ENCODE measurements at places on chromosomes 13 and 19.

- no peak for DNase-seq
Observed at GRCh38 chr19:548886-549830, 5.3 kb downstream of the GZMM start.

- DNase-seq, result no peak
Observed at GRCh38 chr19:33634361-33635091, 12.8 kb downstream of the CHST8 start.

- DNase-seq, result no peak
Observed at GRCh38 chr13:74868049-74868448, 613.9 kb downstream of the TBC1D4 start.

- DNase-seq, result no peak
Observed at GRCh38 chr13:50322006-50322405, 306.8 kb downstream of the KCNRG start.

DNA sequence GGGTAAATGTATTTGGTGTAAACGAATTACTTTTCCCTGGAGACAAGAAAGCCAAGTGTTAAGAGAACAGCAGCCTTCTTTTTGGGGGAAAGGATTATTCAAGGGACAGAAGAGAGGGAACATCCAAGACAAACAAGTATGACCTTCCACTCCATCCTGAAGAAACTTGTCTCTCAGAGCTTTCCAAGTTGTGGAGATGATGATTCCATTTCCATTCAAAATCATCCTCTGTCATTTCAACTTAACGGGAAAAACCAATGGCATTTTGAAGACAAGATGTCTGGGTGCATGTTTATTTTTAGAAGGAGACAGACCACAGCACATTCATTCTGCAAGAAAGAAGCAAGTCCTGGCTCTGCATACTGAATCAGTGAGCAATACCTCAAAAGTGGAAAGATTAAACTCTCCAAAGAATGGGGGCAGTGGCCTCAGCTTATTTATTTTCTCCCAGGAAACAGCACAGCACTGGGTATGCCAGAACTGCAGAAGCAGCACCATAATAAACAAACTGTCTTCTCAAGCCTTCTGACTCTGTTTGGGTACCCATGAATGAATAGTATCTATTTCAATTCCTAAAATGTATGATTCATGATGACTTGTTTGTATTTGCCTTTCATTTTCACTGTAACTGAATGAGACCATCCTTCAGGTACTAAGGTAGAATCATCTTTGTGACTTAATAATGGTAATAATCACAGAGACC is 541.0 kb downstream of the RFC3 start:
- DNase-seq, result no peak

GRCh38 chr13:46831588-46832194 is 34.7 kb upstream of the ESD start:
- DNase-seq, result peak; percentile 6

- DNase-seq, result no peak
Observed at GRCh38 chr13:69194130-69194529, 913.5 kb upstream of the ATXN8OS start.

GRCh38 chr19:3433313-3433712 is 47.0 kb downstream of the SMIM24 start:
- DNase-seq, result no peak

GRCh38 chr13:40342461-40342860 is 324.0 kb downstream of the FOXO1 start:
- no peak for DNase-seq

DNA sequence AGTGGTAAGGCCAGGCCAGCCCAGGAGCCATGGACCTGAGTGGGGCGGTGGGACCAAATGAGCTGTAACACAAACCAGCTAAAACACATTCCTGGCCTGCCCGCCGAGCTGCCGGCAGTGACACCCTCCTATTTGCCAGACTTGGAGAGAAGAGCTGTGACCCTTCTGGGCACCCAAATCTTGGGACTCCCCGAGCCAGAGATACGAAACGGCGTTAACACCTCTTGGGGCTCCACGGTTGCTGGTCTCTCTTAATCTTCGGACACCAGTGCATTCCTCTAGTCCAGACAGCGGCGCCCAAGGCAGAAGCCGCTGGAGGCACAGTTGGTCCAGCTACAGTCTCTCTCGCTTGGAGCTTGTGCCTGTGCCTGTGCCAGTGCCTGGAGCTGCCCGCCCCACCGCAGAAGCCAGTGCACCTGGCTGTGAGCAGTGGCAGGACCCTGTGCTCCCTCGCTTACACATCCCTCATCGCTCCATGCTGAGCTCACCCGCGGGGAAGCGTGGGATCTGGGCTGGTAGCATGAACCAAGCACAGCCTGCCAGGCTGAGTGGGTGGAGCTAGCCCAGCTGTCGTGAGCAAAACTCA is 147.2 kb upstream of the KLHL1 start:
- DNase-seq, result no peak

GRCh38 chr13:32164622-32165268 is 133.2 kb downstream of the FRY start:
- peak; percentile 13 for DNase-seq

DNA sequence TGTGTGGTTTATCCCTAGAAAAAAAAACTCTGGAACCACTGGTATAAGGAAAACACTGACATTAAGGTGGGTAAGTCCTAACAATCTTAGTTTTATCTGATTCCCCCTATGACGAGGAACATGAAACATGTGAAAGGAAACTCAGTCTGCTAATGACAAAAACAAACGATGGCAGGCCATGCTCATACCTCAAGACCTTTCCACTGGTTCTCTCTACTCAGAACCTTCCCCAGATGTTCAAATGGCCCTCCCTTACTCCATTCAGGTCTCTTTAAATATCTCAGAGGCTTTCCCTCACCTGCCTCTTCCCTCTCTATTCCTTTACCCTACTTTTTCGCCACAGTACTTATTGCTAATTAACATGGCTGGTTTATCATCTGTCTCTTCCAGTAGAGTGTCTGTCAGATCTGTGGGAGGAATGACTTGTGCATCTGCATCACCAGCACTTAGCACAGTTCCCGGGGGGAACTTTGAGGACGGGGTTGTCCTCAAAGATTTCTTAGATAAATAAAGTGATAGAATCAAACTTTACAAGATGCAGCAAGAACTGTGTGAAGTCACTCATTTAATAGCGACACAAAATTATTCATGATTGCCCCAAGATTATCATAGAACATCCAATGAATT is 1.5 kb downstream of the TUBGCP3 start:
- DNase-seq, result no peak

DNA sequence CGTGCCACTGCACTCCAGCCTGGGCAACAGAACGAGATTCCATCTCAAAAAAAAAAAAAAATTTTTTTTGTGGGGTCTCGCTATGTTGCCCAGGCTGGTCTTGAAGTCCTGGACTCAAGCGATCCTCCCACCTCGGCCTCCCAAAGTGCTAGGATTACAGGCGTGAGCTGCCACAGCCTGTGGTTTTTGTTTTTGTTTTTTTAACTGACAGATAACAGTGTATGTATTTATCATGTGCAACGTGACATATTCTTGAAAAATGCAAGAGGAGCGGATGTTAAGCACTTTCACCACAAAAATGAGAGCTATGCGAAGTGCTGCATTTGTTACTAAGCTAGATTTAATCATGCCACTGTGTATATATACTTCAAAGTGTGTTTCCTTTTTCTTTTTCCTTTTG is 49.0 kb downstream of the ARHGEF18 start:
- DNase-seq, result no peak

DNA sequence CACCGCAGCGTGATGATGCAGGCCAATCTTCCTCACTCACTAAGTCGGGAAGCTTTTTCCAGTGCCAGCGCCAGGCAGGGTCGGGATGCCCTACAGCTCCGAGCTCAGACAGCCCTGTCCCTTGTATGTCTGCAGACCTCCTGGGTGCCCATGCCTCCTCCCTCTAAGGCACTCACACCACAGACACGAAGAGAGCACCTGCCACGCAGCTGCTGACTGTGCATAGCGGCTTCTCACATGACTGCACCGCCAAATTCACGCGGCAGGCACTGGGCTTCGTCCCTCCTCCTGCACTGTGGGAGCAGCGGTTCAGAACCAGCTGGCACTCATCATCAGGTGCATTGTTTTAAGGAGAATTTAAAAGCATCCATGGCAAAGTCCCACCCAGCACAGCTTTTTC is 88.1 kb downstream of the SLC7A1 start:
- DNase-seq, result no peak

GRCh38 chr13:50078895-50079654 is 63.8 kb downstream of the KCNRG start:
- DNase-seq, result no peak

- no peak for DNase-seq
Observed at GRCh38 chr13:21242236-21242635, 65.8 kb downstream of the MRPL57 start.

DNA sequence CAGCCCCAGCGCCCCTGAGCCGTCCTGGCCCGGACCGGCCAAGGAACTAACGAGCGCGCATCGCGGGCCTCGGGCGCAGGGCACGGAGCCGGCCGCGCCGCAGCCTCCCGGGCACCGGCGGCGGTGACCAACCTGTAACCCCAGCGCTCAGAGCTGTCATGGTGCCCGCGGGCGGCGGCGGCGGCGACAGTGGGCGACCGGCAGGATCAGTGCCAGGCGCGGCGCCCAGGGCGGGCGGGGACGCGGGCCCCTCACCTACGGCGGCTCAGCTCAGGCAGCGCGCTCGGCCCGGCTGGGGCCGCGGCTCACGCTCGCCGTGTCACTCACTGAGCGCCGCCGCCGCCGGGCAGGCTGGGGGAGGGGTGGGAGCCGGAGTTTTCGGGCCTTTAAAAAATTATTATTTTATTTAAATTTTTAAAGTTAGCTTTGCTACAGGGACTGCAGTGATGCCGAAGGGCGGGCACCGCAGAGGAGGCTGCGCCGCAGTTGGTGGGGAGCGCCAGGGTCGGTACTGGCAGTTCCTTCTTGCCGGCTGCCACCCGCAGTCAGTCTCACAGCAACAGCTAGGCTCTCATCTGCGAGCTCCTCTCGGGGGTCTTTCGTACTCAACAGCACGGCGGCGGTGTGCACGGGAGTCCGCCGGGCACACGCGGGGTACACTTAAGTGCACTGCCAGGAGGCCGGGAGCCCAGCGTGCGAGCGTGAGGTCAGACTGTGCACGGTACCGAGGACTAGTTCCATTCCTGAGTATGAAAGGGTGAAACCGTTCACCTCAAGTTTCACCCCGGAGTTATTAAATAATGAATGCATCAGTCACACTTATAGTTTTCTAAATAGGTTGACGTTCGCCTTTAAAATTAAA is at the start of gene NALCN:
NALCN (minus strand) TSS at position 328 of the 862 bp plus-strand sequence. CDS start 17,382 bp downstream, outside the sequence.
- DNase-seq, result no peak

DNA sequence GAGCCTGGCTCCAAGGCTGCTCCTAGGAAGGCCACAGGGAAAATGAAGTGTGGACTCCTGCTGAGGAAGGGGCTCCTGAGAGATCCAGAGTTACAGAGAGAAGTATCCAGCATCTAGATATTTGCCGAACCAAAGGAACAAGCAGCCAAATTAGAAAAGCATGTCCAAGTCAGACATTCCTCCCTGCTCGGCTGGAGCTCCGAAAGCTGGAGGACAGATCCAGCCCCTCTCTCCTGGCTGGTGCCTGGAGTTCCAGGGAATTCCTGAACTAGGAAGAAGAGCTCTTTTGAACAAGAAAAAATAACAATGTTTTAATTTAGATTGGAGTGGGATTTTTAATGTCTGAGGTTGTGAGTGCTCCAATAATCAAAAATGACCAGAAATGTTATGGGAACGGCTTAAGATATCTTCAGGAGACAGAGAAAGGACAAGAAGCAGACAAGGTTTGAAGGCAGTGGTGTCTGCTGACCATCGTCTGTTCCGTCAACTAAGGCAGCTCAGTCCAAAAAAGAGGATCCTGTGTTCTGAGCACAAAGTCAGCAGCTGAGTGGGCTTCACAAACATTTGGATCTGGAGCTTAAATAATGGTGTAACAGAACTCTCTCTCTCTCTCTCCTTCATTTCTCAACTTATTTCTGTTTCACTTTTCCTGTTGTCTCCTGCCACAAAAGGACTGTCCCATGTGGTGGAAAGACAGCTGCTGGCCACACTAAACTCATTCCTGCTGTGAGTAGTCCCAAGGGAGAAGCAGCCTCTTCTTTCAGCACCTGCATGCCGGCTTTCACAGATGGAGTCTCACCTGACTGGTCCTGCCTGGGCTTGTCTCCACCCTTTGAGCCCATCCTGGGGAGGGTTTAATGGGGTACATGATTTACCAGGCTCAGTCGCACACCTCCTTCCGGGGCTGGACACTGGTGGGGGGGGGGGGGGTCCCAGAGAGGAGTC is 31.5 kb upstream of the IRS2 start:
- DNase-seq, result no peak

GRCh38 chr13:33284031-33284430 is 1.5 kb downstream of the STARD13 start:
- DNase-seq, result no peak

DNA sequence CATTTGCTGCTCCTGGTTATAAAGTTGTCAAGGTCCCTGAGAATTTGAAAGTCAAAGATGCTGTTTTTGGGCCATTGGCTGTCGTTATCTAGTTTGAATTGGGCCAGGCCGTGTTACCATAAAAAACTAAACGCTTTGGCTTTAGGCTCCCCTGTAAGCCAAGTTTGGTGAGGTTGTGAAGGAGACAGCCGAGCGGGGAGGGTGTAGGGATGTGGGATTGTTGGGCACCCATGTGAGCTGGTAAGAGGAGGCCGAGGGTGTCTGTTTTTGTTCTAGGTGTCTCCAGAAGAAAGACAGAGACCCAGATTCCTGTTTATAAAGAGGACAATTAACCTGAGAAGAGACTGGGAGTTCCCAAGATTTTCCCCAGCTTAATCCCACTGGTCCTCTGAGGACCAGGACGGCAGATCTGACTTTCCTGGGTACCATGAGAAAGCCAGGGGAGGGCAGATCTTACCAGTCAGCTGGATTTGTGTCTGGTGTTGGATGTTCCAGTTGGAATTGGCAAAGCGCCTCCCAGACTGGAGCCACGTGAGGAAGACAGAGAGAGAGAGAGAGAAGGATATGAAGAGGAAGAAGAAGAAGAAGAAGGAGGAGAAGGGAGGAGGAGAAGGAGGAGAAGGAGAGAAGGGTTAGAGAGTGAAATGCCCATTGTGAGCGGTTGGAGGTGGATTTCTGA is 25.1 kb downstream of the TMEM255B start:
- DNase-seq, result no peak

DNA sequence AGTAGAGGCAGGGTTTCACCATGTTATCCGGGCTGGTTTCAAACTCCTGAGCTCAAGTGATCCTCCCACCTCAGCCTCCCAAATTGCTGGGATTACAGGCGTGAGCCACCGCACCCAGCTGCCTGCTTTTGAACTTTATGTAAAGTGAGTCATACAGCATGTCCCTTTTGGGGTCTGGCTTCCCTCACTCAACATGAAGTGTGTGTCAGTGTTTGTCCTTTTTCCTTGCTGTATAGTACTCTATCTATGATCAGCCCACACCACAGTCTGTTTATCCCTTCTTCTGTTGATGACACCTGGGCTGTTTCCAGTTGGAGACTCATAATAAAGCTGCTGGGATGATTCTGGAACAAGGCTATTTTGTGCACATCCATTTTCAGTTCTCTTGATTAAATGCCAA is 2.1 kb downstream of the SPIB start:
- DNase-seq, result no peak
